ENCODE measurements at places on chromosomes 13 and 19. TPM values are rescaled to one million over a fixed set of nuclear protein-coding genes. Genes with fewer than 3 reads are reported as not detected.
A peak's percentile ranks its signal among the peaks of the same experiment; 100 is the strongest.

GRCh38 chr13:49226613-49227012 is 6.5 kb downstream of the MLNR start:
- no peaks in the 10 kb centered on the region for H3K36me3 ChIP-seq
- H3K4me3 ChIP-seq = no peak overlapping the region
- no peaks in the 10 kb centered on the region for H3K4me1 ChIP-seq
- H3K27me3 ChIP-seq = peaks cover 17% of the 10 kb centered on the region

DNA sequence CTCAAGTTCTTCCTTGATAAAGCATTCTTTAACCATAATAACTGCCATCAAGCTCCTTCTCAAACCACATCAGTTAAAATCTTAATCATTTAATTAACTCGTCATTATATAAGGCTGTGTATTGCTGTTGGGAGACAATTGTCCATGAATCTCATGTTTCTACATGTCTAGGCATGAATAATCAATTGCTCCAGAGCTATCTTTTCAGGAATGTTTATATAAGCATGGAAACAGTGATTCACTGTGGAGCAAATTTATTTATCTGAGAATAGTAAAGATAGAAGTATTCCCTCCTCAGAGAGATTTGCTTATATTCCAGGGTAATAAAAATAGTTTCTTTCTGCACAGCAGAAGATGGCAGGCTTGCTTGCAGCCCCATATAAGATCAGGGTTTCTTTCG is 71.1 kb downstream of the CBY2 start:
- H3K4me3 ChIP-seq = no peak overlapping the region
- H3K4me1 ChIP-seq = peaks cover 8% of the 10 kb centered on the region
- no peaks in the 10 kb centered on the region for H3K36me3 ChIP-seq
- H3K27me3 ChIP-seq = no peaks in the 10 kb centered on the region
- no peak for DNase-seq

DNA sequence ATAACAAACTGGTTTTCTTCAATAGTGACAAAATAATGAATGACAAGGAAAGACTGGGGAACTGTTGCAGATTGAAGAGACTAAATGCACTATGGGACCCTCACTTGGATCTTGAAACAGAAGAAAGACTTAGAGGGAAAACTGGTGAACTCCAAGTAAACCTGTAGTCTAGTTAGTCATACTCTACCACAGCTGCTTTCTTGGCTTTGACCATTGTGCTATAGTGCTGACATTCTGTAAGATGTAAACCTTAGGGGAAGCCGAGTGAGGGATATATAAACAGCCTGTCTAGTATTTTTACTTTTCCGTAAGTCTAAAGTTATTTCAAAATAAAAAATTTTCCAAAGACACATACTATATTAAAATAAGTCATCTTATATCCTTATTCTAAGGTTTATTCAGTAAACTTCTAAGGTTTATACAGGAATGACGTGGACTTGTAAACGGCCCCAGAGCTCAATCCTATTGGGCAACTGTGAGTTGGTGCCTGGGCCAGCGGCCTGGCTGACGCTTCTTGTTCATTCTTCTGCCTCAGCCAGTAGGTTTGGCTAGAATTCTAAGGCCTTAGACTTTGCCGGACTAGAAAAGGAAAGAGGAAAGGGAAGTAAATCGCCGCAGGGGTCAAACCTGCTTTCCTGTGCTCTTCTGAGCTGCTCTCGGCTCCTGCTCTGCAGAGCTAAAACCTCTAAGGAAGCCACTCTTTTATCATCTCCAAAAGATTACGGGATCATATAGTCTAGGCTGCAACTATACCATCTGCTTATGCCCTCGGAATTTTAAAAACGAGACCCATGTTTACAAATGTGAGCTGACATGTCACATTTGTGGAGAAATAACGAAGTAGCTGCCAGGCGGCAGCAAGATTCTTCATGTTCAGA is 33.6 kb upstream of the UBE2L5 start:
- no peaks in the 10 kb centered on the region for H3K27me3 ChIP-seq
- no peak overlapping the region for H3K27ac ChIP-seq
- DNase-seq = no peak
- H3K4me3 ChIP-seq = no peak overlapping the region
- no peaks in the 10 kb centered on the region for H3K4me1 ChIP-seq

GRCh38 chr13:46345398-46345797 is 41.7 kb downstream of the RUBCNL start:
- H3K4me1 ChIP-seq = peaks cover 4% of the 10 kb centered on the region
- no peaks in the 10 kb centered on the region for H3K36me3 ChIP-seq
- H3K27me3 ChIP-seq = no peaks in the 10 kb centered on the region

- no peaks in the 10 kb centered on the region for H3K27me3 ChIP-seq
- DNase-seq = no peak
- peaks cover 16% of the 10 kb centered on the region for H3K36me3 ChIP-seq
- peak overlapping the region; percentile 61 for H3K4me3 ChIP-seq
- H3K27ac ChIP-seq = peak overlapping the region; percentile 100
Measured at GRCh38 chr19:1653300-1653628, 849 bp upstream of the TCF3 start.

GRCh38 chr13:92365904-92366303 is 860.7 kb upstream of the GPC6 start:
- H3K27ac ChIP-seq = no peak overlapping the region
- no peaks in the 10 kb centered on the region for H3K27me3 ChIP-seq
- no peak for DNase-seq

- H3K36me3 ChIP-seq = 0 out of 2 replicates have a peak, but pooled peaks cover 4% of the 10 kb centered on the region
- peaks cover 39% of the 10 kb centered on the region for H3K4me1 ChIP-seq
- H3K4me3 ChIP-seq = no peak overlapping the region
Measured at GRCh38 chr13:98489446-98490194, 87.3 kb downstream of the STK24 start.

- no peaks in the 10 kb centered on the region for H3K27me3 ChIP-seq
- H3K4me1 ChIP-seq = no peaks in the 10 kb centered on the region
- DNase-seq = no peak
- no peak overlapping the region for H3K4me3 ChIP-seq
- H3K36me3 ChIP-seq = no peaks in the 10 kb centered on the region
Measured at GRCh38 chr19:54708781-54709180, 15.5 kb upstream of the KIR3DL3 start.

DNA sequence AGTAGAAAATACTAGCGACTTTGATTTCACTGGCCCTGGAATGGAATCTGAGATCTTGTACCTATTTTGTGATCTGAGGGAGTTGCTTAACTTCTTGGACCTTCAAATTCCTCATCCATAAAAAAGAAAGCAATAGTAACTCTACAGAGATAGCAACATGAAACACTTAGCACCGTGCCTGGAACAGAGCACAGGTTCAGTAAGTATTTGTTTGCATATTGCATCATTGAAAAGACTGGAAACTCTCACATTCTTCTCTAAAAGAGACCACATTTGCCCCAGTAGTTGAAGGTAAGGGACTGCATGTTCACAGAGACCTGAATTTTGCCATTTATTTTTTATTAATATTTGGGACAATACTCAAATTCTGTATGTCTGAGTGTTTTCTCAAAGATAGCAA is 358.1 kb downstream of the COG6 start:
- H3K27me3 ChIP-seq = no peaks in the 10 kb centered on the region
- no peak for DNase-seq
- peaks cover 9% of the 10 kb centered on the region for H3K4me1 ChIP-seq
- no peak overlapping the region for H3K4me3 ChIP-seq

GRCh38 chr13:29224206-29224605 is 371.3 kb downstream of the SLC7A1 start:
- no peak overlapping the region for H3K4me3 ChIP-seq
- DNase-seq = no peak
- no peaks in the 10 kb centered on the region for H3K27me3 ChIP-seq
- H3K27ac ChIP-seq = no peak overlapping the region

- H3K27ac ChIP-seq = no peak overlapping the region
- H3K36me3 ChIP-seq = no peaks in the 10 kb centered on the region
- no peak overlapping the region for H3K4me3 ChIP-seq
- H3K27me3 ChIP-seq = no peaks in the 10 kb centered on the region
Measured at GRCh38 chr13:73913751-73914518, 220.3 kb downstream of the KLF12 start.

DNA sequence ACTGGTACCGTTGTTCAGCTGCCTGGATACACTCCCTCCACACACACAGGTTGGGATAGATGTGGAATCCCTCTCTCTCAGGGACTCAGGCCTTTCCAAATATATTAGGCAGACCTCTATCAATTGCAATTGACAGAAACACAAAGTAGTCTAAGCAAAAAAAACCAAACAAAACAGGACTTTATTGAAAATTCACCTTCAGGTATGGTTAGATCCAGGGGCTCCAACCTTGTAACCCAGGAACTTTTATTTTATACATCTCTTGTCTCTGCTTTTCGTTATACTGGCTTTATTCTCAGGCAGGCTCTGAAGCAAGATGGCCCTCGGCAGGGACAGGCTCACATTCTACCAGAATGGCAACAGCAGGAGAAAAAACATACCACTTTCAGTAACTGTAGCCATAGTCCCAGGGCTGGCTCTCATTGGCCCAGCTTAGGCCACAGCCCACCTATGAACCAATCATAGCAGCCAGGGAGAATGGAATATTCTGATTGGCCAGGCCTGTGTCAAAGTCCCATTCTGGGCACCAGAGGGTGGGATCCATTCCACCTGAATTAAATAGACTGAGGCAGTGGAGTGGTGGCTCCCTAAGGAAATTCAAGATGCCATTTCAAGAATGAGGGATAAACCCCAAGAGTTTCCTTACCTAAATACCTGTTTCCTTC is 13.1 kb upstream of the CEACAM19 start:
- no peak overlapping the region for H3K27ac ChIP-seq
- DNase-seq = no peak
- H3K27me3 ChIP-seq = no peaks in the 10 kb centered on the region
- peaks cover 16% of the 10 kb centered on the region for H3K4me1 ChIP-seq
- no peak overlapping the region for H3K4me3 ChIP-seq

GRCh38 chr13:83007226-83007625 is 875.0 kb downstream of the SLITRK1 start:
- no peak overlapping the region for H3K4me3 ChIP-seq
- H3K27ac ChIP-seq = no peak overlapping the region
- no peaks in the 10 kb centered on the region for H3K27me3 ChIP-seq
- H3K4me1 ChIP-seq = no peaks in the 10 kb centered on the region
- no peaks in the 10 kb centered on the region for H3K36me3 ChIP-seq
- DNase-seq = no peak

DNA sequence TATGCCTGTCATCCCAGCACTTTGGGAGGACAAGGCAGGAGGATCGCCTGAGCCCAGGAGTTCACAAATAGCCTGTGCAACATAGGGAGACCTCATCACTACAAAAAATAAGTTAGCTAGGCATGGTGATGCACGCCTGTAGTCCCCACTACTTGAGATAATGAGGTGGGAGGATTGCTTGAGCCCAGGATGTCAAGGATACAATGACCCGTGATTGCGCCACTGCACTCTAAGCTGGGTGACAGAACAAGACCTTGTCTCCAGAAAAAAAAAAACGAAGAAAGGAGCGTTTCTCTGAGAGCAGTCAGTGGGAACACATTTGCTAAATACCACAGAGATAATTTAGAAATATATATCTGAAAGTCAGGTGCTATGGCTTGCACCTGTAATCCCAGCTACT is 11.9 kb downstream of the CDADC1 start:
- H3K4me1 ChIP-seq = peaks cover 11% of the 10 kb centered on the region
- no peak overlapping the region for H3K27ac ChIP-seq
- no peak for DNase-seq
- peaks cover 36% of the 10 kb centered on the region for H3K36me3 ChIP-seq
- H3K27me3 ChIP-seq = no peaks in the 10 kb centered on the region

GRCh38 chr13:100530671-100531213 is 57.8 kb downstream of the GGACT start:
- H3K36me3 ChIP-seq = no peaks in the 10 kb centered on the region
- H3K27ac ChIP-seq = no peak overlapping the region
- no peaks in the 10 kb centered on the region for H3K4me1 ChIP-seq
- no peaks in the 10 kb centered on the region for H3K27me3 ChIP-seq

DNA sequence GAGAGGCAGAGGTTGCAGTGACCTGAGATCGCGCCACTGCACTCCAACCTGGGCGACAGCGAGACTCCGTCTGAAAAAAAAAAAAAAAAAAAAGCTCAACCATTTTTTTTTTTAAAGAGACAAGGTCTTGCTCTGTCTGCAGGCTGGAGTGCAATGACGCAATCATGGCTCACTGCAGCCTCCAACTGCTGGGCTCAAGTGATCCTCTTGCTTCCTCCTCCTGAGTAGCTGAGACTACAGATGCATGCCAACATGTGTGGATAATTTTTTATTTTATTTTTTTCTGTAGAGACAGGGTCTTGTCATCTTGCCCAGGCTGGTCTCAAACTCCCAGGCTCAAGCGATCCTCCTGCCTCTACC is 10.3 kb downstream of the EHD2 start:
- peaks cover 79% of the 10 kb centered on the region for H3K4me1 ChIP-seq
- H3K36me3 ChIP-seq = peaks cover 79% of the 10 kb centered on the region
- peak overlapping the region; percentile 81 for H3K27ac ChIP-seq
- H3K27me3 ChIP-seq = no peaks in the 10 kb centered on the region

DNA sequence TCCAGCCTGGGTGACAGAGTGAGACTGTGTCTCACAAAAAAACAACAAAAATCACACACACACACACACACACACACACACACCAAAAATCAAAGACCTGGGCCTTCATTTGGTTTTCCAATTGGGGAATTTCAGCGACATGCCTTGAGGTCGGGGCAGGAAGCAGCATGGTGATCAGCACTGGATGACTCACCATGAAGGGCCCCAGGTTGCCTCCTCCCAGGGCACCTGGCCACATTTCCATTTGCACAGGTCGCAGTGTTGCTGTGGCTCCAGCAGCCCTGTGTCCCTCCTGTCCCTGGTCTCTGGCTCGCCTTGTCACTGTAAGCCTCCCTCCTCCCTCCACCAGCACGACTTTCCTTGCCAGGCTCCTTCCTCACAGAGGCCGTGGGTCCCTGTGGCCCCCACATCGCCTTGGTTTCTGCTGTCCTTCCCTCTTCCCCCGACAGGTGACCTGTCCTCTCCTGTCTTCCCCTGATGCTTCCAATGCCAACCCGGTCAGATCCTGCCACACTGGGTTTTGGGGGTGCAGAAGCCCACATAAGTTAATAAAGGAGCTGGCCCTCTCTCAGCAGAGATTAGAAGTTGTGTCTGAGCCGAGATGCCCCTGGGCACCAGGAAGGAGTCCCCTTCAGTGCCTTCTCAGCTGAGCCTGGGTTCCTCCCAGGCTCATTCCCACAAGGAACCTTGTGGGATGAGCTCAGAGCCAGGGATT is 66.7 kb downstream of the GPR12 start:
- no peaks in the 10 kb centered on the region for H3K36me3 ChIP-seq
- no peaks in the 10 kb centered on the region for H3K27me3 ChIP-seq
- H3K4me3 ChIP-seq = no peak overlapping the region
- H3K27ac ChIP-seq = no peak overlapping the region
- H3K4me1 ChIP-seq = no peaks in the 10 kb centered on the region

GRCh38 chr13:77000475-77000874 is 8.6 kb downstream of the CLN5 start:
- peaks cover 64% of the 10 kb centered on the region for H3K36me3 ChIP-seq
- no peak overlapping the region for H3K27ac ChIP-seq
- DNase-seq = no peak
- no peaks in the 10 kb centered on the region for H3K27me3 ChIP-seq
- H3K4me3 ChIP-seq = no peak overlapping the region

- H3K4me3 ChIP-seq = no peak overlapping the region
- H3K36me3 ChIP-seq = peaks cover 31% of the 10 kb centered on the region
- no peaks in the 10 kb centered on the region for H3K27me3 ChIP-seq
- DNase-seq = no peak
- no peaks in the 10 kb centered on the region for H3K4me1 ChIP-seq
Measured at GRCh38 chr13:47983070-47983469, 18.0 kb downstream of the SUCLA2 start.

- no peak for DNase-seq
- no peak overlapping the region for H3K4me3 ChIP-seq
- no peaks in the 10 kb centered on the region for H3K4me1 ChIP-seq
- H3K27ac ChIP-seq = no peak overlapping the region
- H3K36me3 ChIP-seq = no peaks in the 10 kb centered on the region
Measured at GRCh38 chr19:355134-355533, 10.5 kb upstream of the MIER2 start.

Gene SHISA7
- total RNA-seq = not detected

Gene NLRP7
- not detected for total RNA-seq

Gene SAE1
- 321 TPM for total RNA-seq

Gene CEACAM7
- not detected for total RNA-seq

Gene TINCR
- not detected for total RNA-seq

Gene ZNF850
- 2.6 TPM for total RNA-seq

Gene CADM4
- total RNA-seq = 0.06 TPM

Gene ZNF730
- 0.18 TPM for total RNA-seq

Measured in SJSA1 (cell line).